ENCODE measurements at places on chromosomes 3 and 15.

DNA sequence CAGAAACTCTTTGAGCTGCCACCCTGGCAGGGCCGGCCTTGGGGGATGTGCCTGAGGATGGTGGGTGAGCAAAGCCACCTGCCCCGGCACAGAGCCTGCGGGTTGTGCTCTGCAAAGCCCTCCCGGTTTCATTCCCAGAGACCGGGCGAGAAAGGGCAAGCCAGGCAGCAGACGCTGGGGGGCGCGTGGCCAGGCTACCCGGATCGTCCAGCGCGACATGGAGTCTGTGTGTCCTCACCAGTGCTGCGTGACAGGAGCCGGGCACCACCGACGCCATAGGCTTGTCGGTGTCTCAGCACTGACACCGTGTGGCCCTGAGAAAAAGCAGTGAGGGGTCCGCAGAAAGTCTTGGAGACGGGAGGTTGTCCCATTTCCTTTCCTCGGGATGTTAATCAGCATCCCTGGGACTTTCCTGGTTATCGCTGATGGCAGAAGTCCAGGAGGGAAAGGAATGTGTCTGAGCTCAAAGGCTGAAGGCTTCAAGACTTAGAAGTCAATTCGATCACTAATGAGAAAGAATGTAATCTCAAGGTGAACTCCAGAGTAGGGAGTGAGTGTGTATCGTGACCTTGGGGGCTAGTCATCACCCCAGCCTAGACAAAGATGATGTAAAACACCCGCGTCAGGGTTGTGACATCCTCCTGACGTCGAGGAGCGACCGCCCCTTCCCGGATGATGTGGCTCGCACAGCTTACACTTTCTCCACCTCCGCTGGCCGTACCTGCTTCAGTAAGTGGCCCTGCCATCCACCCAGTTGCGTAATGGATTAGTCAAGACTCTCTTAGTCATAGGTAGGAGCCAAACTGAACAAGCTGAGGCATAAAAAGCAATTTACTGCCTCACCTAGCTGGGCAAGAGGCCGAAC, 36.3 kb upstream of the PLA2G4E start:
- DNase-seq, result no peak

GRCh38 chr15:98683831-98684230, 35.5 kb downstream of the IGF1R start:
- DNase-seq, result no peak

DNA sequence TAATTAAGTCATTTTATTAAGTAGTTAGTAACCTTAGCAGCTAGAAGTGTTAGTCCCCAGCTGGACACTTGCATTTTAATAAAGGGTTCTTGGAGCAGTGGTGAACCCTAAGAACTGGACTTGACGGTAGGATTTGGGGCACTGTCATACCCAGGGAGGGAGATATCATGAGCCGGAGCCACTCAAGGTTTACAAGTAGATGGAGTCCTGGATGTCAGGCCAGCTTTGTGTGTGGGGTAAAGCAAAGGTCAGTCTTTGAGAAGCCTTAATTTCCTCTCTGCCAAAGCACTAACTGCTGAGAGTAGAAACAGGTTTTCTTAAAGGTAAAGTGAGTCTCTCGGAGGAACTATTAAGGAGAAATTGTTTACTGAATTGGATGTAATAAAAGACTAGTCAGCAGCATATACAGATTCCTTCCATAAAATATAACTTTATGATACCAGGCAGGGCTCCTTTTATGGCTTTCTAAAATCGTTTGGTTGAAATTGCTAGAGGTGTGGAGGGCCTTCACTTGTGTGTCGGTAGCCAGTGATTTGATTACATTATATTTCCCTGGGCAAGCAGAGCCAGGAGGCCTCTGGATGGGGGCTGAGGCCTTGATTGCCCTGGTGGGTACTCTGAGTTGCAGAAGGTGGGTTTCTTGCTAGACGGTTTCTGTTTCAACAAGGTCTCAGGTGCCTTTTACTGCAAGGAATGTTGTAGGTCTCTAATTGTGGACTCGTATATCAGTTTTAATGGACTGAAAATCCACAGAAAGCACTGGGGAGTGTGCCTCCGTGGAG, 23.1 kb downstream of the SQOR start:
- DNase-seq, result no peak

GRCh38 chr3:152159328-152159727, 109.4 kb upstream of the MBNL1 start:
- DNase-seq, result no peak

DNA sequence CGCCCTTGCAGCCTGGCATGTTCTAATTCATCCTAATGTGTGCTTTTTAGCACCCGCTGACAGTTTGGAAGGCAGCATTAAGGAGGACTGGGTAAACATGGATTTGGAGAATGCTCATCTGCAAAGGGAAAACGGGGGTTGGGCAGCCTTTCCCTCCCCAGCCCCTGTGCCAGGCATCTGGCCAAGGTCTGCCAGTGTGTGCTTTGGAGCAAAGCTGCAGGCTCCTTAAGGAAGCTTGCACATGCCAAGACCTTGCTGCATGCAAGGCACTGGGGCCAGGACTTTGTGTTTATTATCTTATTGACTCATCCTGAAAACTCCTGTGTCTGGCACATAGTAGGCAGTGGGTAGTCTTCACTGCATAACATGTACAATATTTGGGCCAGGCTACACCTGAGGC, 20.1 kb downstream of the FAM3D start:
- DNase-seq, result no peak

DNA sequence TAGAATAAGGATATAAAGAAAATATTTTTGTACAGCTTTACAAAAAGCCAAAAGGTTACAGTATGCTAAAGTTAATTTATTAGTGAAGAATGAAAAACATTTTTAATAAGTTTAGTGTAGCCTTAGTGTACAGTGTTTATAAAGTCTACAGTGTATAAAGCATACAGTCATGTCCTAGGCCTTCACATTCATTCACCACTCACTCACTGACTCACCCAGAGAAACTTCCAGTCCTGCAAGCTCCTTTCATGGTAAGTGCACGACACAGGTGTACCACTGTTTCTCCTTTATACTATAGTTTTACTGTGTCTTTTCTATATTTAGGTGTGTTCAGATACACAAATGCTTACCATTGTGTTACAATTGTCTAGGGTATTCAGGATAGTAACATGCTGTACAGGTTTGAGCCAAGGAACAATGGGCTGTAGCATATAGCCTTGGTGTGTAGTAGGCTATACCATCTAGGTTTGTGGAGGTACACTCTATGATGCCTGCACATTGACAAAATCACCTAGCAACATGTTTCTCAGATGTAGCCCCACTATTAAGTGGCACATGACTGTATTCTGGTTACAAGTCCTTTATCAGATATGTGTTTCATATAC, 197.1 kb upstream of the KBTBD8 start:
- no peak for DNase-seq

DNA sequence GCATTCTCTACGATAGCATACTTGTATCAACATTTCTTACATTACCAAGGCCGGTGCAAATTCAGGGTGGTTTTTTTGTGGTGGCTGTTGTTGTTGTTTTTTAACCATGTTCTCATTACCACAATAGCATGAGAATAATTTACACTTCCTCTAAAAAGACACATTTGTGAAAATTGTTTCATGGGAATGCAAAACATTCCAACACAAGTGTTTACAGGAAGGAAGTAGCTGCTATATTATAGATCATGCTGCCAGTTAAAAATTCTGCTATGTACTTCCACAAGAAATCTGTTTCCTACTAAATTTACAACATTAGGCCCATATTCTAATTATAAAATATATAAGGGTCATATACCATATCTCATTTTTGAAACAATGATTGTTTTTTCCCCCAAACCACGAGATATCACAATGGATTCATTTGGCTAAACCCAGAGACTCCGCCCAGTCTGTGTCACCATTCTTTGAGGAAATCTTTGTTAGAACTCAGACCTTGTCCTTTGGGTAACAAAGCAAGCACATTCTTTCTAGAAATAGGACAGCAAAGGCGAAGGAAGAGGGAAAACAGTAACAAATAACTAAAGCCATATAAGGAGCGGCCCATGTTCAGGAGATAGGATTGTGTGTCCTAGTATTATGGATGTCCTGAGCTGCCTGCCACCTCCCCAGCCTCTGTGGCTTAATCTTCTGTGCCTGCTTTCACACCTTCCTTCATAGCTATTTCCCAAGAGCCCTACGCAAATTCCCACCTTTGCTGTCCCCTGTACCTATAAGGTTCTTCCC, 60.1 kb downstream of the UACA start:
- DNase-seq, result no peak

GRCh38 chr3:117255736-117256135, 546.2 kb downstream of the TUSC7 start:
- no peak for DNase-seq

Measured in stimulated activated CD4-positive, alpha-beta T cell treated with anti-CD3 and anti-CD28 coated beads, Interleukin-1b, Interleukin-23, amount 100 ng/mL, for 1 hour (primary cell).